ENCODE measurements at places on chromosomes 5 and 9. TPM values are rescaled to one million over a fixed set of nuclear protein-coding genes. Genes with fewer than 3 reads are reported as not detected.
A peak's percentile ranks its signal among the peaks of the same experiment; 100 is the strongest.

SPEF2 gene
- total RNA-seq = 15.6 TPM

ISL1 gene
- 9.7 TPM for total RNA-seq

TMC1 gene
- total RNA-seq = not detected

PCDH1 gene
- total RNA-seq = 5.5 TPM

HNRNPA0 gene
- total RNA-seq = 82.6 TPM

EXD3 gene
- total RNA-seq = 31.7 TPM

FAM114A2 gene
- 23.6 TPM for total RNA-seq

CD274 gene
- total RNA-seq = 0.55 TPM

GRCh38 chr9:2524601-2525000, 97.0 kb upstream of the VLDLR start:
- H3K4me3 ChIP-seq = no peak overlapping the region
- peaks cover 3% of the 10 kb centered on the region for H3K36me3 ChIP-seq
- no peaks in the 10 kb centered on the region for H3K27me3 ChIP-seq

DNA sequence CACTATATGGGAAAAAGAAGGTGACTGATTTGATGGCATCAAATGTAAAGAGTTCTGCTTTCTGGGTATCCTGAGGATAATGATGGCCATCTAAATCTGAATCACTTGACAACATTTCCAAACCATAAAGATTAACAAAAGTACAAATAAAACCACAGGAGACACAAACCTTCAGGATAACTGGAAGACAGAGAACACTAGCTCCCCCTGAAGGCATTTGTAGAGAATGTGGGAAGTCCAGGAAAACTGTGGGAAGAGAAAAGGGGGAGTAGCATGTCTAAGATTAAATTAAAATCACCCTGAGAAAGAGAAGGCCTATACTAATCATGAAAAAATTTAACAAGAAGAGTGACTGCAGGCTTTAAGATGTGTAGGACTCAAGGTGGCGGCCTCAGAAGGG, 116.2 kb downstream of the PRELID2 start:
- no peaks in the 10 kb centered on the region for H3K27me3 ChIP-seq
- no peak for DNase-seq
- H3K27ac ChIP-seq = no peak overlapping the region
- no peak overlapping the region for H3K4me3 ChIP-seq
- H3K36me3 ChIP-seq = no peaks in the 10 kb centered on the region

DNA sequence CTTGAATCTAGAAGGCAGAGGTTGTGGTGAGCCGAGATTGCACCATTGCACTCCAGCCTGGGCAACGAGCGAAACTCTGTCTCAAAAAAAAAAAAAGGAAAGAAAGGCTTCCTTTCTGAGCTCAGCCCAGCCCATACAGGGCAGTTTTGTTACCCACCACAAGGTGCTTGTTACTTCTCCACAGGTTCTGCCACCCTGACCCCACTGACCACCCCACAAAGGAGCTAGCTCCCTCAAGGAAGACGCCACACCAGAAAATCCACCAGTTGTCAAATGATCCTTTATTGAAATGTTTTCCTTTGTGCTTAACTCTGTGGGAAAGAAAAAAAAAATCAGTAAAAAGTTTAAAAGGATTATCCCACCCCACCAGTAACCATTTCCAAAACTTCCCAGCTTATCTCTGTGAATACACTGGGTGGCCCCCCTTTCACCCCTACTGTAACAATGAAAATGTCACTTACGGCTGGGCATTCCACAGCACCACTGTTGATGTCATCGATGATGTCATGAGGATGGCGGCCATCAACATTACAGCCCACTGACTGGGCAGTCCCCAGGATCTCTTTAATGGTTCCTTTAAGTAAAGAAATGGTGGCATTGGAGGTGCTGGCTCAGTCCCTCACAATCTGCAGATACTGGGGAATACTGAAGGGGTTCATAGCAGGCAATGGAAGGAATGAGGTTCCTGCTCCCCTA, 3.6 kb downstream of the RPL12 start:
- peaks cover 23% of the 10 kb centered on the region for H3K4me1 ChIP-seq
- no peak for DNase-seq
- peaks cover 47% of the 10 kb centered on the region for H3K36me3 ChIP-seq
- H3K27ac ChIP-seq = peak overlapping the region; percentile 90

GRCh38 chr9:131657037-131657377, 82.9 kb downstream of the RAPGEF1 start:
- no peaks in the 10 kb centered on the region for H3K27me3 ChIP-seq
- peak overlapping the region; percentile 66 for H3K27ac ChIP-seq
- peaks cover 40% of the 10 kb centered on the region for H3K4me1 ChIP-seq
- no peak overlapping the region for H3K4me3 ChIP-seq

DNA sequence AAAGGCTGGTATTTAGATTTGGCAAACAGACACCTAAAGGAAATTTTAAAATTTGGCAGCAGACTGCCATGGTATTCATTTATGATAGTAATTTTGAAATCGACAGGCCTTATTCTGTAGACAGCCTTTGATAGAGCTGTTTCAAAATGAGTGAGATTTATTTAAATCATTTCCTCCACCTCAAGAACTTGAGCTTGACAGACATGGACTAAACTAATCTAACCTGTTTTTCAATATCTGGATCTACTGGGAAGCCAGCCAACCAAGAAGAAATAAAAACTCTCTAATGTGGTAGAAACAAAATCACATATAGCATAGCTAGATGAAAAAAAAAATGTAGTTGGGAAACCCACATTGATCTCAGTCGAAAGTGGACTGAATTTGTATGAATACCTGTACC, 56.9 kb upstream of the RASA1 start:
- DNase-seq = no peak
- H3K4me3 ChIP-seq = no peak overlapping the region
- no peak overlapping the region for H3K27ac ChIP-seq
- no peaks in the 10 kb centered on the region for H3K36me3 ChIP-seq

DNA sequence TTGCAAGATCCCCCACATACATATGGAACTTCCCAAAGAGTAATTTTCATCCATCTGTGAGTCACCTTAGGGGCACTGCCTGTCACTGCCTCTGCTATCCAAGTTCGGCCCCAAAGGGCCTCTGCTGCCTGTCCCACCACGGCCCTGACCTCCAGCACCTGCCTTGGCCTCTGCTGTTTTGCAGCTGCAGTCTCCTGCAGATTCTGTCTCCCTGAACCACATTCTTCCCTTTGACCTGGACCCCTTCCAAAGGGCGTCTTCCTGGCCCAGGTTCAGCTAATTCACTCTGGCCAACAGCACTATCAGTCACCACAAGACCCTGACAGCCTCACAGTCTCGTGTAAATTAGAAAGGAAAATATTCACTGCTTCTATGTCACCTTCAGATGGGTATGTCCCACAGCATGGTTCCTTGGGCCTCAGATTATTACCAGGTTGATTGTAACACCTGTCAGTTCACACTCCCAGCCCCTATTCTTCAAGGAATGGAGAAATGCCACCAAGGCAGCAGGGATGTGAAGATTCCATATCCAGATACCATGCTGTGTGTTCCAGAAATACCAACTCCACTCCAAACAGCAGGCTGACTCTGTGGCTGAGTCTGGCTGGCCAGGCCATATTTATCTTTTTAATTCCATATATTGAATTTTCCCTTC, 479.3 kb downstream of the ARHGEF28 start:
- H3K4me1 ChIP-seq = peaks cover 11% of the 10 kb centered on the region
- H3K4me3 ChIP-seq = no peak overlapping the region
- no peaks in the 10 kb centered on the region for H3K36me3 ChIP-seq
- H3K27ac ChIP-seq = no peak overlapping the region

- H3K4me1 ChIP-seq = peaks cover 10% of the 10 kb centered on the region
- no peak overlapping the region for H3K4me3 ChIP-seq
- no peaks in the 10 kb centered on the region for H3K27me3 ChIP-seq
- H3K36me3 ChIP-seq = no peaks in the 10 kb centered on the region
- no peak overlapping the region for H3K27ac ChIP-seq
These were observed 255.5 kb downstream of the ARRDC3 start for GRCh38 chr5:91127456-91128081.

GRCh38 chr9:128396970-128397613, 23.6 kb upstream of the CERCAM start:
- peak overlapping the region; percentile 5 for H3K27ac ChIP-seq
- peaks cover 2% of the 10 kb centered on the region for H3K36me3 ChIP-seq
- DNase-seq = no peak
- peaks cover 4% of the 10 kb centered on the region for H3K4me1 ChIP-seq
- H3K4me3 ChIP-seq = no peak overlapping the region

DNA sequence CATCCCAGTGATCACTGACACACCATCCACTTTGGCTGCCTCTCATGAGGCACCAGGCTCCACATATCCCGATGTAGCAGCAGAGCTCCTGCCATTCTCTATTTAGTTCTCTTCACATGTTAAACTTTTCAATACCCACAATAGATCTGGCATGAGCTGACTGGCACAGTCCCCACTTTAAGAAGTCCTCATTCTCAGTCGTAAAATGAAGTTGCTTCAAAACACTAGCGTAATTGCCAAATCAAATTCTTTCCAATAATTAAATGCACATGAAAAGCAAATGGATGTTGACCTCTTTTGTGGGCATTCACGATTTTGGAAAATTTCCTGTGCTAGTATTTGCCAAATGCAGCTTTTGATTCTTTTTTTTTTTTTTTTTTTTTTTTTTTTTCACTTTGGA, 32.4 kb downstream of the HAPLN1 start:
- no peak for DNase-seq
- H3K4me1 ChIP-seq = peaks cover 11% of the 10 kb centered on the region
- H3K27ac ChIP-seq = no peak overlapping the region
- no peaks in the 10 kb centered on the region for H3K27me3 ChIP-seq
- no peak overlapping the region for H3K4me3 ChIP-seq
- no peaks in the 10 kb centered on the region for H3K36me3 ChIP-seq

DNA sequence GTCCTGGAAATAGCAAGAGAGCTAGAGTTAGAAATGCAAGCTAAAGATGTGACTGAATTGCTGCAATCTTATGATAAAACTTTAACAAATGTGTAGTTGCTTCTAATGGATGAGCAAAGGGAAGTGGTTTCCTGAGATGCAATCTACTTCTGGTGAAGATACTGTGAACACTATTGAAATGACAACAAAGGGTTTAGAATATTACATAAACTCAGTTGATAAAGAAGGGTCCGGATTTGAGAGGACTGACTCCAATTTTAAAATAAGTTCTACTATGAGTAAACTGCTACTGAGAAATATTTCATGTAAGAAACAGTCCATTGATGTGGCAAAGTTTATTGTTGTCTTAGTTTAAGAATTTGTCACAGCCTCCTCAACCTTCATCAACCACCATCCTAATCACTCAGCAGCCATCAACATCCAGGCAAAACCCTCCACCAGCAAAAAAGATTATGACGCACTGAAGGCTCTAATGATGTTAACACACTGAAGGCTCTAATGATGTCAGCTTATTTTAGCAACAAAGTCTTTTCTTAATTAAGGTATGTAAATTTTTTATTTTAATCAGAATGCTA, 376.2 kb downstream of the CDH10 start:
- H3K4me1 ChIP-seq = peaks cover 2% of the 10 kb centered on the region
- H3K36me3 ChIP-seq = no peaks in the 10 kb centered on the region
- no peak overlapping the region for H3K4me3 ChIP-seq
- no peak for DNase-seq

DNA sequence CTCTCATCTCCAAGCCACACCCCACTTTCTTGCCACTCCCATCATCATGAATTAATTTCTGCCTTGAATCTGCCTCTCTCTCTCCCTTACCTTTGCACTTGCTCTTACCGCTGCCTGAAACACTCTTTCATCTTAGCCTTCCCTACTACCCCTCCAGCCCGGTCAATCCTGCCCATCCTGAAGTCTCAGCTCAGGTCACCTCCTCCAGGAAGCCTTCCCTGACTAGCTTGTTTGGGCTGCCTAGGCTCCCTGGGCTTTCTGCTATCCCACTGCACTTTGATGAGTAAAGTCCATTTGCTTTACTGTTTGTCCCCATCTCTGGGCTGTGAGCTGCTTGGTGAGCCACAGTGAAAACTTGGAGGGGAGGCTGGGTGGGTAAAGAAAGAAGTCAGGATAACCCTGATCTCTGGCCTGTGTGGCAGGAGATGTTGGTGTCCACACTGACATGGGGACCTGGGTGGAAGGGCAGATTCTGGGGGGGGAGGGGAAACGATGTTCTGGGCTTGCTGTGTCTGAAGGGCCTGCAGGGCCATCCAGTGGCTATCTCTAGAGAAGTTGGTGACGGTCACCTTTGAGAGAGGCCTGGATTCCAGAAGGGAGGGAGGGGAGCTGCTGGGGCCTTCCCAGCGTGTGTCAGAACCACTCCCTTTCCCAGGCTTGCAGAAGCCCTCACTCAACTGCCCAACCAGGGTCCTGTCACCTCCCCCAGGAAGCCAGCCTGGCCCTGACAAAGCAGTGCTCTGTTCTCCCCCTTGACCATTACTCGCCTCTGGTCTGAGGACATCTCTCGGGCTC, 75.0 kb upstream of the DAB2IP start:
- peaks cover 10% of the 10 kb centered on the region for H3K4me1 ChIP-seq
- H3K27me3 ChIP-seq = peaks cover 13% of the 10 kb centered on the region
- DNase-seq = no peak
- no peaks in the 10 kb centered on the region for H3K36me3 ChIP-seq
- H3K4me3 ChIP-seq = no peak overlapping the region

DNA sequence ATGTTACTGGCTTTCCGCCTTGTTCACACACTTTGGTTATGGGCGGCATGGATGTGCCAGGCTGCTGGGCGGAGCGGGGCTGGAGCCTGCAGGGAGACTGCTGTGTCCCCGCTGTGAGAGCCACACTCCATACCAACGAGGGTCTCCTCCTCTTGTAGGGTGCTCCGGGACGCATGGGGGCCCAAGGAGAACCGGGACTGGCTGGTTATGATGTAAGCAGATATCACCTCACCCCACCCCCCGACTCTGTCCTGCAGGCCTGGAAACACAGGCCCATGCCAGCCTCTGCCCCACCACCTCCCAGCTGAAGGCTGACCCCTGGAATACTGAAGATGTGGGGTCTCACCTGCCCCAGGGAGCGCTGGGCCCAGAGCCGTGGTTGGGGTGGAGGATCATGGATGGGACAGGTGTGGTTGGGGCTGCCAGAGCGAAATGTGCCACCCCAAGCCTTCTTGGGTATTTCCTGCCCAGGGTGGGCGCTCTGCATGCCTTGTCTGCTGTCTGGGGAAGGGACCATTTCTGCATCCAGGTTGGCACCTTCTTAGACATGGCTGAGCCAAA, 39.3 kb upstream of the ORM1 start:
- H3K27ac ChIP-seq = no peak overlapping the region
- H3K27me3 ChIP-seq = no peaks in the 10 kb centered on the region
- no peak for DNase-seq
- no peaks in the 10 kb centered on the region for H3K4me1 ChIP-seq
- H3K36me3 ChIP-seq = peaks cover 12% of the 10 kb centered on the region

DNA sequence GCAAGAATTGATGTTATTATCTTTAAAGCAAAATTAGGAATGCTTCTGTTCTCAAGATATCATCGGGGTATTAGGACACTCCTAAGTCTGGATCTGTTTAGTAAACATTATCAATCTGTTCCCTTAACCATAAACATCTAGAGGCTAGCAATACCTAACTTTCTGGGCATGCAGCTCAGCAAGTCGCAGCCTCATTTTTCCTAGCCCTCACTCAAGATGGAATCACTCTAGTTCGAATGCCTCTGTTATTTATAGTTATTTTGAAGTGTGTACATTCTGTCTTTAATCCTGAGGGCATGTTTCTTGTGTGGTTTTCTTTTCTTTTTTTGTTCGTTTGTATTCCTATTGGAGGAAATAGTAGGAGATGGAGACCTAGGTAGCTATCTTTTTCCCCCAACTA, 66.9 kb downstream of the FER start:
- H3K4me1 ChIP-seq = peaks cover 2% of the 10 kb centered on the region
- no peak overlapping the region for H3K4me3 ChIP-seq
- no peak overlapping the region for H3K27ac ChIP-seq
- DNase-seq = no peak
- H3K36me3 ChIP-seq = peaks cover 10% of the 10 kb centered on the region

All from progenitor cell of endocrine pancreas (in vitro differentiated cells).